Cortex of kidney (tissue), 1 donor: ENCODE measurements at places on chromosomes 4 and X.

DNA sequence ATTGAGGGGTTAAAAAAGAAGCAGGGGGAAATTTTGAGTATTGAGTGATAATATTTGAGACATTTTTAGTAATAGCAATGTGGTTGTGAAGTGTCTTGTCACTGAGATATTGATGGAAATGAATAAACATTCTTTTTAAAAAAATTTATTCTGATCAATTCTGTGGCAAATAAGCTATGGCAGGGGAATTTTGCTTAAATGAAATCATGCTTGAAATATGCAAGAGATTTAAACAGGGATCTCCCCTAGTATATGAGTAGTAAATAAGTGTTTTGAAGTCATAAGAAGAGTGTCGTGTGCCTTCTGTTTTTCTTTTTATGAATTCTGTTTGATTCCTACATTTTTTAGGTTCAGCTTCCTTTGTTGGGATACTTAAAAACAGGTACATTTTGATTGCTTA lies 23.2 kb downstream of the IL15 start:
- no peak for DNase-seq

DNA sequence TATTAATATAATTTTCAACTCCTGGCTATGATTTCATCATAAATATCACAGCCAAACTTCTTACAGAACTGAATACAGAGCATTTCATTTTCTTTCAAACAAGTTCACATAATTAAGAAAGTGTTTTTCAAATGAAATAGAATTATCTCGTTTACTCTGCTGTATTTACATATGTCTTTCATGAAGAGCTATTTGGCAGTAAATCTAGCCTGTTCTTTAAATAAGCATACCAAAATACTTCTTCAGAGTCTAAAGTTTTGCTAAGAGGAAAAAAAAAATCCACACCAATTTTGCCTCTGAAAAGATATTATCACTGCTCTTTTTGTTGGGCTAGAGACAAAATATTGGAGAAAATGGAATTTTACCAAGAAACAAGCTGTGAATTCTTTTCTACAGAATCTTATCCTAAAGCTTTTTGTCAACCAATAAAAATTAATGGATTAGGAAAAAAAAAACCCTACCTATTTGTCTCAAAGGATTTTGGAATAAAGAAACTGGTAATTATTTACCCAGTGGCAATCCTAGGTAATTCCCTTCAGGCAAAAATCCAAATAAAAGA lies 287.9 kb upstream of the NR3C2 start:
- no peak for DNase-seq

GRCh38 chr4:108168160-108168670 lies 517 bp downstream of the LEF1 start:
- DNase-seq: no peak

DNA sequence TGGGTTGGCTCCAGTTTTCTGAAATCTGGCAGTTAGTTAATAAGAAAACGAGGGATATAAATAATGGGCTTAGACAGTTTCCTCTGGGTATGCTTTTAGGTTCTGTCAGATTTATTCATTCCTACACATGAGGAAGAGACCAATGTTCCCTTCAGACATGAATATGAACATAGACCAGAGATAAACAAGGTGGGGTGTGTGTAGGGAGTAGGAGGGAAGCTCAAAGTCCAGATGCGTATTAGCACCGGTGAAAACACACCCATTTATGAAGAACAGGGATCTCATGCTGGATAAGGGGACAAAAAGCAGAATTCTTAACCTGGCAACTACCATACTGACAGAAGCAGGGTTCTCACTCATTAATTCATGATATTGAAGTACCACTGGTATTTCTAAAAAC lies 223.0 kb downstream of the SOWAHB start:
- DNase-seq: no peak

DNA sequence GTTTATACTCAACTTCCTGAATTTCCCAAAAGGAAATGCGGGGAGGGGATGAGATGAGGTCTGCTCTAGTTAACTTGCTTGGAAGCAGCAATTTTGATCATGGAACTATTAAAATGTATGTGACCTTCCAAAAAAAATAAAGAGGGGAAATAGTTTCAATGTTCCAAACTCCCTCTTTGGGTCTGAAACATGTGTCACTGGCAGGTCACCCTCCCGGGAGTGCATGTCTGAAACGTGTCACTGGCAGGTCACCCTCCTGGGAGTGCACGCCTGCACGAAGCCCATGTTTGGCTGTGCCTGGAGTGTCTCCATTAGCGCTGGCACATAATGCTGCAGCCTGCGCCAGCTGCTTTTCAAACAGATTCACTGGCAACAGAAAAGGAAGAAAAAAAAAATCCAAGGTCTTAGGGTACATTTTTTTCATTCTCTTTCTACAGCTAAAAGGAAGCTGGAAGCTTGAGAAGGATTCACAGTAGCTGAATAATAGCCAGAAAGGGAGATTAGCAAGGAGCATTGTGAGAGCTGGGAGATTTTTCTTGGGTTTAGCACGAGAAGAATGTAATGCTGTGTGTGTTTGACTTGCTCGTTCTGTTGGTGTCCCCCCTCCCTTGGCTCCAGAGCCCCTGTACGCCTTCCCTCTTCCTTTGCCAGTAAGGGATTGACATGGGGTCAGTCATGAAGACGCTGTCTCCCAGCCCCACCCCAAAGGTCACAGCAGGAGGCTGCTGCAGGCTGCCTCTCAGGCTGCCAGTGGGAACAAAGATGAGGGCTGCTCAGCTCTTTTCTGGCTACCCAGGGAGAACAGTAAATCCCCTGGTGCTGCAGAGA lies 39.2 kb upstream of the TLR3 start:
- no peak for DNase-seq

DNA sequence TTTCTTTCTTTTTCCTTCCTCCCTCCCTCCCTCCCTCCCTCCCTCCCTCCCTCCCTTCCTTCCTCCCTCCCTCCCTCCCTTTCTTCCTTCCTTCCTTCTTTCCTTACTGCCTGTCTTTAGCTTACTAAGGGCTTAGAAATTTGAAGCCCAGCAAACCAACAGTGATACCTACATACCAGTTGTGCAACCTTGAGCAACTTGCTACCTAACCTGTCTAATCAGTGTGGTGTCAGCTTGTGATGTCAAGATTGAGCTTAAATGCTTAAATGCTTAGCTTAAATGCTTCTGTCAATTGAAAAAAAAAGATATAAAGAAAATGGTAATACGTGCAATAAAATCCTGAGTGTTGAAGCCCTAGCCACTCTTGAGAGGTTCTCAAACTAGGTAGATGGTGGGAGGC lies 728.6 kb downstream of the TRIML1 start:
- DNase-seq: no peak

- DNase-seq: no peak
Measured at GRCh38 chrX:37781814-37782213, 2.0 kb downstream of the CYBB start.

GRCh38 chr4:158802914-158803313 lies 34.1 kb downstream of the FNIP2 start:
- no peak for DNase-seq

DNA sequence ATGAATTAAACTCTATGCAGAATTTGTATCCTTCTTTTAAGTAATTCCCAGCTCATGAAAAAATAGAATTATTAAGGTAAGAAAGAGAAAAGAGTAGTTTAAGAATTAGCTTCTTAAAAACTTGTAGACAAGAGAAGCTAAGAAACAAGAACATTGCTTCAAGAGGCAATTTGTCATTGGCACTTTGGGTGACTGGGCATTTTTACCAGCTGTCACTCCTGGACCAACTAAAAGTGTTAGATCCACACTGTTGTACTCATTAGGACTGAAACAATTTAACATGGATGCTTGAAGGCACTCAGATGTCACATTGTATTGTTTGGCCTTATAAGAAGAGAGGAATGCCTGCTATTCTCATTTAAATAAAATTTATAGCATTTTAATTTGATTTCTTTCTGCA lies 7.4 kb downstream of the COL25A1 start:
- DNase-seq: no peak

- no peak for DNase-seq
Measured at GRCh38 chrX:70504772-70505450, 60.3 kb downstream of the DLG3 start.

GRCh38 chr4:122997463-122998101 lies 75.2 kb upstream of the NUDT6 start:
- DNase-seq: no peak

- no peak for DNase-seq
Measured at GRCh38 chr4:174193438-174194374, 89.8 kb downstream of the FBXO8 start.

- DNase-seq: no peak
Measured at GRCh38 chrX:139560221-139560620, 29.7 kb downstream of the F9 start.

GRCh38 chrX:103831803-103832544 lies at the start of gene RAB9B:
TSS of gene RAB9B (minus strand) at chrX:103832257. CDS start at chrX:103825784, 6,473 bp downstream.
- DNase-seq: peak; percentile 8

DNA sequence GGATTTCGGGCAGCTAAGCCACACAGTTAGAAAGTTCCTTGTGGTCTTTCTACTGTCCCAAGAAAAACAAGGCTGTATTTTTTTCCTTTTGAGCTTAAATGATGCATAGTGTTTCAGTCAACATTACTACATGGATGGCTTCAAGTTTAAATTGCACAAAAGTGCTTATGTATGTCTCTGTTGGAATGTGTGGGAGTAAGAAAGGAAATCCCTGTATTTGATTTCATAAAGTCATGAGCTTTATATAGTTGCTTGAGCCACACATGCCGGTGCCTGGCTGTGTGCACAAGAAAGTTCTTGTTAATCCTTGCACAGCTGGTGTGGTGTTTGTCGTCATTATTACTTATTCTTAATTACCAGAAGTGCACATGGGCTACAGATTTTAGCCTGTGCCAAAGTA lies 262.2 kb downstream of the ARHGAP10 start:
- DNase-seq: no peak

DNA sequence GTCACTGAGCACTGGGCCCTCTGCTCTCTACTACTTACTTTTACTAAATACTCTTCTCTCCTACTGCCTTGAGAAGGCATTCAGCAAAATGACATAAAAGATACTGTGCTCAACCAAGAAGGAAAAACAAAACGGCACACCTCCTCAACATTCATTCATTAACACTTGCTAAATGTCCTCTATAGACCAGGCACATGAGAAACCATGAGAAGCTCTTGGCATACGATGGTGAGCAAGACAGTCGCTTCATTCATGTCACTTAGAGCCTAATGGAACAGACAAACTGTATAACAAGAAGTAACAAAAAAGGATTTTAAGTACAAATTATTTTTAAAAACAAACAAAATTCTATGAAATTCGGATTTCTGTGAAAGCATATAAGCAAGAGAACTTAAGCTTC lies 38.7 kb downstream of the COL25A1 start:
- DNase-seq: no peak

DNA sequence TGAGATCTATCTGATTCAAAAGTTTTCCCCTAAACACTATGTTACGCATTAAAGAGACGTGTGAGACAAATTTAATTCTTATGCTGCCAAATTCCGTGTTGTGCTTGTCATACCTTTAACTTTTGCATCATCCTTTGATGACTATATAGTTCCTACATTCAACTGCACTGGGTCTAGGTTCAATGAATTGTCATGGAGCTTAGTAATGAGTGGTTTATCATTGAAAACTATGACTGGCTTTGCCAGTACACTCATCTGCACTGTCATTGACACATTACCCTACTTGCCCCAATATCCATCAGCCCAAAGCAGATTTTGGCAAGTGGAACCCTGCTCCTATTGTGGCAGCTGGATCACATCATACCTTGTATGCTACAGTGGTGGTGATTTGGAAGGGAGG lies 882.9 kb upstream of the SLIT2 start:
- no peak for DNase-seq

- no peak for DNase-seq
Measured at GRCh38 chr4:76690011-76690905, 207.7 kb downstream of the SOWAHB start.

GRCh38 chrX:10841579-10841978 lies 221.2 kb upstream of the MID1 start:
- DNase-seq: no peak

- peak; percentile 1 for DNase-seq
Measured at GRCh38 chrX:50430917-50431575, 39.6 kb downstream of the DGKK start.

DNA sequence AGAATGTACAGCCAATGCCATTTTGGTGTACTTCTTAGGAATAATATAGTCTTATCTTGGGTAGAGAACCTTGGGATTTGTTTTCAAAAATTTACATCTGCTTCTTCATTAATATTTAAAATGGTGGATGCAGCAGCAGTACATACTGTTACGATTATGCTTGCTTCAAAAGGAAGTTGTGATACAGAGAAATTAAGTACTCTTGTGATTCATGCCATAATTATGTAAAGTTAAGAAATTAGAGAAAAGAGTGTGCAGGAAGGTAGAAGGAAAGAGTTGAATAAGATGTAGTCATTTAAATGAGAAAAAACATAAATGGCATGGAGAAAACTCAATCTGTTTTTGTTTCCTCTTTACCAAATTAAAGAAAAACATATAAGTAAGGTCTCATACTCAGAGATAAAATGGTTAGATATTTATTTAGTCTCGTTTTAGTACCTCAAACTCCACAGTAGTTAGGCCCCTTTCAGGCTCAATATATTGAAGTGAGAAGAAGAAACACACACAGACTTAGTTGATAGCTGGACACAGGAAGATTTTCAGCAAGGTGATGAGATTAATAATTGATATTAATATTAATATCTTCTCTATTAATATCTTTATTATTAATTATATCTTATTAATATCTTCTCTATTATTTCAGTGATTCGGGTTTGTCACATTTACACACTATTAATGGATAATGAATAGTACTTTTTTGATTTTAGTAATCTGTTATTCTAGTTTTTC lies 70.1 kb upstream of the HPGD start:
- DNase-seq: no peak

DNA sequence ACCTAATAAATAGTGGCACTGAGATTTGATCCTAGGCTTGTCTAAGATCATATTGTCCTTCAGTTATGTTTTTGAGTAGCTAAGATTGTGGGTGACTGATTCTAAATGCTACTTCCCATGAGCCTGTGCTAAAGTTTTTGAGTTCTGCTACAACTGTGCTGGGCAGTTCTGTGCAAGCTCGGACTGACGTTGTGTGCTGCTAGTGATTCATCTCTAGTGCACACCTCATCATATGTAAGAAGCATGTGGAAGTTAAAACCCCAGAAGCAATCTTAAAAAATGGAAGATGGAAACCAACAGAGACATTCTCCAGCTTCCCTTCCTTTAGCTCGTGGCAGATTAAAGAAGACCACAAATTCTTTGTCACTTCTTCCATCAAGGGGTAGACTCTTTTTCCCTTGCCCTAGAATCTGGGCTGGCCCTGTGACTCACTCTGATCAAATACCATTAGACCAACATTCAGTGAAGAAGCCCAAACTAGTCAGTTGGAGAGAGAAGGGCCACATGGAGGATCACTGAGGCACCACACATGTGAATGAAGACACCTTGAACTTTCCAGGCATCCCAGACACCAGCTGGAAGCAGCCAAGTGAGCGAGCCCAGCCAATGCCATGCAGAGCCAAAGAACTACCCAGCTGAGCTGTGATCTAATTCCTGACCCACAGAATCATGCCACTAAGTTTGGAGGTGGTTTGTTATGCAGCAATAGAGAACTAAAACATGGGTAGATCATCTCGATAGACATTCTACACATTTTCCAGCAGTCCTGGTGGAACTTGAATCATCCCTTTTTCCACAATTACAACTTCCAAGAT lies 16.8 kb downstream of the ARHGAP6 start:
- no peak for DNase-seq

- DNase-seq: no peak
Measured at GRCh38 chrX:121128925-121129877, 81.8 kb downstream of the GLUD2 start.
